ENCODE measurements at places on chromosomes 2 and 18.
A peak's percentile ranks its signal among the peaks of the same experiment; 100 is the strongest.

DNA sequence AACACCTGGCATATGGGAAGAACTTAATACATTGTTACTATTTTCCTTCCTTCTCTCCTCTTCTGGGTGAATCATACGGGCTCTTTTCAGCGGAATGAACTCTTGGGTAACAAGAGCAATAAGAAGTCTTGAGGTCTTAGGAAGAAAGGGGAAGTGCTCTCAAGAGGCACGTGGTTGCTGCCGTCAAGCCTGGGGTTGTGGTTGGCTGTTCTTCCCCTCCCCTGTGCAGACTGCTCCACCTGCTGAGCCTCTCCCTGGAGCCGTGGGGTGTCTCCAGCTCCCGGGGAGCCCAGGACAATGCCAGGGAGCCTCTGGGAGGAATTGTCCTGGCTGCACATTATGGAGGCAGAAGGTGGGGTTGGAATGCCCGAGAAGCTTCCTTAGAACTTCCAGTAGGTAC is 19.4 kb downstream of the TOGARAM2 start:
- no peak for DNase-seq

DNA sequence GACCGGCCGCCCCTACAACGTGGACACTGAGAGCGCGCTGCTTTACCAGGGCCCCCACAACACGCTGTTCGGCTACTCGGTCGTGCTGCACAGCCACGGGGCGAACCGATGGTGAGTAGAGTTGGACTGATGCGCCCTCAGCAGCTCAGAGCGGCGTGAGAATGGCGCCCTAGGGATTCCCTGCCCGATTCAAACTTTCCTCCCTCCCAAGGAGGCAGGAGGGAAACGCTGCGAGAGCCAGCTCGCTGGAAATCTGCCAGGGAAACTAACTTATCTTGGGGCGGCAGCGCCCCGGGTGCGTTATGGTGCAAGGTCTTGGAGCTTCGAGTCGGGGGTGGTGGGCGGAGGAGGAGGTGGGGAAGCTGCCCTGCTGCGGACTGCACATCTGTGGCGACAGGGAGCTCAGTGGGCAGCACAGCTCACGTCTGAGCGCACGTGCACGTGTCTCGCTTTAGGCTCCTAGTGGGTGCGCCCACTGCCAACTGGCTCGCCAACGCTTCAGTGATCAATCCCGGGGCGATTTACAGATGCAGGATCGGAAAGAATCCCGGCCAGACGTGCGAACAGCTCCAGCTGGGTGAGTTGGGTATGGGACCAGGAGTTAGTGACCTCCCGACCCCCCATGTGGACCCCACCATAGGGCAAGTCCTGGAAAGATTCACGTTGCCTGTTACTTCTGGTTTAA is 697 bp downstream of the ITGA4 start:
- peak; percentile 49 for DNase-seq

GRCh38 chr2:218027426-218028188 is 24.8 kb upstream of the TNS1 start:
- DNase-seq, result no peak

- no peak for DNase-seq
Observed at GRCh38 chr2:38264396-38265221, 112.5 kb downstream of the ATL2 start.

DNA sequence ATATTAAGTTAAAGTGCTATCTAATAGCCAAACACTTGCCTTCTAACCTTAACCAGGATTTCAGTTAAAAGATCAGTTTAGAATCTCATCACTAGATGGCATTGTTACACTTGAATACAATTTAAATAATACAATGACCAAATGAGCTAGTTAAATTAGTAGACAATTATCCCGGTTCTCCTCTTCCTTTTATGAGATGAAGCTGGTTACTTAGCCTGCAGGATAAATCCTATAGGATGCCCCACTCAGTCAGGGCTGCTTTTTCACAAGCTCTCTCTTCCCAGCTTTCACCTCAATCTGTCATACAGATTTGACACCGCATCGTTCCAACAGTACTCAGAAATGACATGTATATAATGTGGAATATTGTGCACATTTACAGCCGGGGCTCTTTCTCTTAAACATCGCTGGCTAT is 678.8 kb downstream of the KCNJ3 start:
- DNase-seq, result no peak

DNA sequence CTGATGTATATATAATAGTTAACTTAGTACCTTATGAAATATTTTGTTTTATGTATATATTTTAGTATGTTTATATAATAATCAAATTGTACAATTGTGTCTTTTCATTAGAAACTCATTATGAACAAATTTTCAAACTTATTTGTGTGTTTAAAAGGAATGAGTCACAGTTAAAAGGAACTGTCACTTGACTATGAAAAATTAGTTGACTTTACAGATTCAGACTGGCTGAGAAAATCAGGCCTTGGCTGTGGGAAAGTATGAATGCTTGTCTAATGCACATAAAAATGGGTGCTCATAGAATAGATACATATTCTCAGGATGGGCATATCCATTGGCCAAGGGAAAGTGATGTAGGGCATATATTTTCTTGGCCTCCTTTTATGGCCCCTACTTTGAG is 576.8 kb downstream of the SATB2 start:
- no peak for DNase-seq

- no peak for DNase-seq
Observed at GRCh38 chr2:96404446-96405373, 69.1 kb downstream of the NCAPH start.

- no peak for DNase-seq
Observed at GRCh38 chr2:144085016-144085415, 434.9 kb downstream of the ZEB2 start.

DNA sequence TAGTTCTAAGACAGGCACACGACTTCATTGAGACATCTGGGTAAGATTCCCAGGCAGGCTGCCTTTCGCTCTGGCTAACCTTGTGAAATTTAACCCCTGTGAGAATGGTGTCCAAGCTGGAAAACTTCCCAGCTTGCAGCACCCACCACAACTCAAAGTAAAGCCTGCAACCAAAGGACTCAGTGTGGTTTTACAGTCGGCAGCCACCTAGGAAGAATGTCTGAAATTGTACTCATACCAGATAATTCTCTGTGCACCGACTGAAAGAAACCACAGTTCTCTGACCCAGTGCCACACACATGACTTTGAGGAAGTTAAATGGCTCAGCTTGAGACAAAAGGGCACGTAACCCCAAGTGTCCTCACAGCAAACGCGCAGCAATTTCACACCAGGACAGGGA is 125.7 kb downstream of the RBMS1 start:
- no peak for DNase-seq

DNA sequence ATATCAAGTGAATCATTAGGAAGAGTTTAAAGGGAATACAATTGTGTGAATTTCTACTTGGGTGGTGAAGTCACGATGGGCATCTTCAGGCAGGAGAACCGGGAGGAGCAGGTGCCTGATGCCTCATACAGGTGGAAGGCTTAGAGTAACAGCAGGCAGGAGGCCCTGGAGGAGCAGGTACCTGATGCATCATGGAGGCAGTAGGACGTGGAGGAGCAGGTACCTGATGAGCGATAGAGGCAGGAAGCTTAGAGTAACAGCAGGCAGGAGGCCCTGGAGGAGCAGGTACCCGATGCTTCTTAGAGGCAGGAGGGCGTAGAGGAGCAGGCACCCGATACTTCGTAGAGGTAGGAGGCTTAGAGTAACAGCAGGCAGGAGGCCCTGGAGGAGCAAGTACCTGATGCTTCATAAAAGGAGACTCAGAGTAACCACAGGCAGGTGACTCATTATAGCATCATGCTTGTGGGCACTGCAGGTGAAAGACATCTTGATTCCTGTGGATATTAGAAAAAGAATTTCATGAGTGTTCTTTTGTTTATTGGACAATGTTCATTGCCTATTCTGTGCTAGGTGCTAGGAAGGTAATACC is 133.9 kb downstream of the ATP9B start:
- no peak for DNase-seq

GRCh38 chr2:134248913-134249312 is 5.0 kb upstream of the MGAT5 start:
- no peak for DNase-seq

DNA sequence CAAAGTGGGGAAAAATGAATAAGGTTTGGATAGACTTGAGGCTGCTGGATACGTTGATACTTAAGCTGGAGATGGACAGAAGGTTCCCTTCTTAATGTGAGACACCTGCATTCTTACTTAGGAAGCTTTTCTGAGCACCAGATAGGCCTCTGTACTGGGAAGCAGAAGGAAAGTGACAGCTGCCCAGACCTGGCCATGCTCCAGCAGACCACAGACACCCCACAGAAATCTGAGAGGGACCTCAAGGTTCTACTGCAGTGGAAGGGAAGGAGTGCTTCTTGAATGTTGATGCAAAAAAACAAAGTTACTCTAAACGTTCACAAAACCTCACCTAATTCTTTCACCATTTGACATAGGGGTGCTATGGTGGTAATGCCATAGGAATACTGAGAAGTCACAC is 642.1 kb upstream of the ID2 start:
- no peak for DNase-seq

- DNase-seq, result no peak
Observed at GRCh38 chr2:236631281-236631855, 61.7 kb downstream of the ACKR3 start.

GRCh38 chr18:45608400-45608799 is 6.9 kb upstream of the SLC14A2 start:
- no peak for DNase-seq

- no peak for DNase-seq
Observed at GRCh38 chr2:54867457-54867856, 144.0 kb downstream of the EML6 start.

- no peak for DNase-seq
Observed at GRCh38 chr2:136582628-136583205, 182.6 kb upstream of the THSD7B start.

DNA sequence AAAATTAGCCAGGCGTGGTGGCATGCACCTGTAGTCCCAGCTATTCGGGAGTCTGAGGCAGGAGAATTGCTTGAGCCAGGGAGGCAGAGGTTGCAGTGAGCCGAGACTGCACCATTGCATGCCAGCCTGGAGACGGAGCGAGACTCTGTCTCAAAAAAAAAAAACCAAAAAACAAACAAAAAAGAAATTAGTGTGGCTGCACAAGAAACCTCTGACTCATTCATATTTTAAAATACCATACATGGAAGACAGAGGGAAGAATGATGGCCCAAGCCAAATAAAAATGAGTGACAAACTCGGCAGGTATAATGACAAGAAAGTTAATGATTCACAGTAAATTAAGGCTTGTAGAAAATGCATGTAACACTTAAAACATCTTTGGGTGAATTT is 875.8 kb downstream of the EPHA4 start:
- DNase-seq, result no peak

Measured in activated T-helper 2 cell treated with anti-CD3 and anti-CD28 coated beads, Interferon-gamma antibody, Interleukin-2, Interleukin-4, amounts not matched to agents 10 μg/mL and 5 μg/mL and 100 μg/mL, durations not matched to agents 14 hours and 24 hours and 36 hours (primary cell).